C1 segment of cervical spinal cord (tissue), 14 donors: ENCODE measurements at places on chromosomes 16 and 17.

DNA sequence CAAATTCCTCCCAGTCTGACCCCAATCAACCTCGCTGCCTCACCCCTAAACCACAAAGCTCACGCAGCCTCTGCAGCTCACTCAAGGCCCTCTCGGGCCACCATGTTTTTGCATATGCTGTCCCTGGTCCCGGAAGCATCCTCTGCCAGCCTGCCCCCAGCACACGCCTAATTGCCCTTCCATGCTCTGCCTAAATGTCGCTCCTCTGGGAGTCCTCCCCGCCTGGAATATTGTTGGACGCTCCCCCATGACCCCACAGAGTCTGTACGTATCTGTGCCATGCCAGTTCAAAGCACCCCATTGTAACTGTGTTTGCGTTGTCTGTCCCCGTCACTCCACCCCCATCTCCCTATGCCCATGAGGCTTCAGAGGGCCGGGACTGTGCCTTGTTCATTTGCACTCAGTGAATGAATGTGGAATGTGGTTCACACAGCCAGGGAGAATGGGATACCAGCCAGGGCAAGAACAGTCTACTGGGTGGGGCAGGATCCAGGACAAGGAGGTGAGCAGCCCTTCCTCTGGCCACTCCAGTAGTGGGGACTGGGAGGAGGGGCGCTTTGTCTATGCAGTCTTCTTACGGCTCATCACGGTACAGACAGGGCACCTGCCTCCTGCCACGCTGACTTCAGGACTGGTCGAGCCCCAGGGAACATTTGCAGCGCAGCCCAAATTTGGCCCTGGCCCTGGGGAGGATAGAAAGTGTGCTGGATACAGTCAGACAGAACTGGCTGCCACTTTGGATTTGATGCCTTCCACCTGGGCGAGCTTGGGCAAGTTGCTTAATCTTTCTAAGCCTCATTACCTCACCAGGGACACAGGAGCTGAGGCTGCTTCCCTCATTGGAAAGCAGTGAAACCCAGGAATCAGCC is 48.5 kb downstream of the NOS2 start:
- no peak for DNase-seq

GRCh38 chr17:77345260-77345910 is 204.6 kb downstream of the SEC14L1 start:
- no peak for DNase-seq

- no peak for DNase-seq
Measured at GRCh38 chr17:21003007-21003621, 39.7 kb downstream of the USP22 start.

GRCh38 chr17:71966459-71967313 is 154.1 kb upstream of the SOX9 start:
- no peak for DNase-seq

DNA sequence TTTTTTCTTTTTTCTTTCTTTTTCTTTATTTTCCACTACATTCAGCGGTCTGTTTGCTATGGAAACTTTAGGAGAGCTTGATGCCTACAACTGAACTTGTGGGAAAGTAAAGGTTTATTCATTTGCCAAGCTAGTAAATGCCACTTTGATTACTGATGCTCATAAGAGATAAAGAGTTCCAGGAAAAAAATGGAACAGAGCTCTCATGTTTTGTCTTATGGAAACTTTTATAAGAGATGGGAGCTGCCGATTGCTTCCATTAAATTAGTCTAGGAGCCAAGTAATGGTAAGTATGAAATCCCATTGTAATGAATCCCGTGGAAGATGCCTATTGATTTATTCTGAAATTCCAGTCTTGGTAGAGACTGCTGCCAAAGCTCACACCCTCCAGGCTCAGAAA is 7.1 kb downstream of the ANKFN1 start:
- DNase-seq, result no peak

DNA sequence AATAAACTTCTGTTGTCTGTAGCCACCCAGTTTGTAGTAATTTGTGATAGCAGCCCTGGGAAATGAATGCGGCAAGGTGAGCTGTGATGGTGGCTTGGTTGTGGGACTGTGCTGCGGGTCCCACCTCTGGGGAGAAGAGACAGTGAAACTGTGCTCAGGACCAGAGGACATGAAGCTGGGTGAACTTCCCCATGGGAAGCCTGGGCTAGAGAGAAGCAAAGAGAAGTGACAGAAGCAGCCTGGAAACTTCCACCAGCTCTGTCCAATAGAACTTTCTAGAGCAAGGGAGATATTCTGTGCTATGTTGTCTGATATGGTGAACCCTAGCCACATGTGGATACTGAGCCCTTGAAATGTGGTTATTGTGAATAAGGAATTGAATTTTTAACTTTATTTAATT is 51.5 kb upstream of the EMP2 start:
- DNase-seq, result no peak

DNA sequence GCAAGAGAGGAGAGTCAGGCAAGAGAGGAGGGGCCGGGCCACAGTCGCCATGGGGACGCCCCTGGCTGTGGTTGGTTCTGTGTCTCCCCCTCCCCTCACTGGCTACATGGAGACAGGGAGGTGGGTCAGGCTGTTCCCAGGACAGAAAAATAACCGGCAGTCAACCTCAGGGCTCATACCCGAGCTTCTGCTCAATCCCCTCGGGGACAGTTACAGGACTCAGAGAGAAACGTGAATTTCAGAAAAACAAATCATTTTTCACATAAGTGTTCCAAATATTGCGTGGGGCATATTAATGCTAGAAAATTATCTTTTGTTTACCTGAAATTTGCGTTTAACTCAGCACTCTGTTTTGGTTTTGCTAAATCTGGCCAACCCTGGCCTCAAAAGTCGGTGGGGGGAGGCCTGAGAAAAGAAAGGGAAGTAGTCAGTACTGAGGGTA is 22.2 kb upstream of the CPSF4L start:
- DNase-seq, result peak; percentile 52

GRCh38 chr17:32487473-32488176 is 832 bp downstream of the CDK5R1 start:
- DNase-seq, result no peak

DNA sequence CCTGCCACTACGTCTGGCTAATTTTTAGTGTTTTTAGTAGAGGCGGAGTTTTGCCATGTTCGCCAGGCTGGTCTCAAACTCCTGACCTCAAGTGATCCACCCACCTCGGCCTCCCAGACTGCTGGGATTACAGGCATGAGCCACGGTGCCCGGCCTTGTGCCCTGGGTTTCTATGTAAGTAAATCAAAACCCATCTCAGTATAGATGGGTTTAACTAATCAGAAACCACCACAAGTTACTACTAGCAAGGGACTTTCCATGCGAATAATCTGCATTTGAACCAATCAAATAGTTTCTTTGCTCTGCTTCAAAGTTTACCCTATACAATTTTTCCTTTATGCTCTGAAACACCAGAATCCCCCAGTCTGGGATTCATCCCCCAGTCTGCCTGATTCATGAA is 16.5 kb upstream of the EIF1 start:
- DNase-seq, result no peak

DNA sequence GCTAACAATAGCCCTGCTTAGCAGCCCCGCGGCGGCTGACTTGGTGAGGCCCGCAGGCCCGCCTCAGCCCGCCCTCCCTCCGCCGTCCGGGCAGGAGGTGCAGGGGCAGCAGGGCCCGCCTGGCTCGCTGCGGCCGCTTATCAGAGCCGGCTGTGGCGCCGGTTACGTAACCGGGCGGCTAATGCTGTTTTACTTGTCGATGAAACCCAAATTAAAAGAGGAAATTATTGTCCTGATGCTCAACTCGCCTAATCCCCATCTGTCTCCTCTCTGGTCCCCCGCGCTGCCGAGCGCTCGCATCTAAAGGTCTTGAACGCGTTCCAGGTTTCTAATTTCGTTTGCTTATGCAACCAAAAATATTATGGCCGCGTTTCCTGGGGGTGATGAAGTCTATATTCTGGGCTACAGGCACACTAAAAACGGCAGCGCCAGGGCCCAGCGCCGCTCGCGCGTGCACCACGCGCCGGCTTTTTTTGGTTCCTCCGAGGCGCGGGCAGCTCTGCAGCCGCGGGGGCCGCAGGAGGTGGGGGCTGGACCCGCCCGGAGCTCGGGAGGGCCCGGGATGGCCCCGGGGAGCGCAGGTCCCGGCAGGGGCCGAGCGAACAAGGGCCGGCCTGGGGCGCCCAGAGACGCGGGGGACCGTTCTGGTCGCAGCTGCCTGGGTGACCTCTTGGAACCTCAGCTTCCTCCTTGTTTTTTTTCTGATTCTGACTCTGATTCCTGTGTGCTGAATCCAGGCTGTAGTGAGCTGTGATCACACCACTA is 65.2 kb upstream of the TOB1 start:
- DNase-seq, result peak; percentile 62

GRCh38 chr17:57286399-57287105 is 30.2 kb downstream of the MSI2 start:
- no peak for DNase-seq

DNA sequence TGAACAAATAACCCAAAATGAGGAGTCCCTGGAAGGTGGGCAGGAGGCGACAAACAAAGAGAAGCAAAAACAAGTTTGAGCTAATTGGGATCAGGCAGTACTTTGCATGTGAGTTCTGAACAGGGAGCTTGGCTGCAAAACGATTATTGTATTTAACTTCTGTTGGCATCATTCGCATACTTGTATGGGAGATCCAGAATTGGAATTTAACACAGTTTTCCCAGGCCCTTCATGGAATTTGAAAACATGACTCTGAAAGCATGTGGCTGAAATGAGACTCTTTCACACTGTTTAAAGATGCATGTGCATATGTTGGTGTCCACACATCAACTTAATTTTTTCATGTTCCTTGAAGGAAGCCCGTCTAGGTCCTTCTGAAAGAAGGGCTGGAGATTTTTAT is 674.3 kb downstream of the WWOX start:
- DNase-seq, result no peak

GRCh38 chr16:22353191-22353919 is 21.1 kb downstream of the CDR2 start:
- no peak for DNase-seq

DNA sequence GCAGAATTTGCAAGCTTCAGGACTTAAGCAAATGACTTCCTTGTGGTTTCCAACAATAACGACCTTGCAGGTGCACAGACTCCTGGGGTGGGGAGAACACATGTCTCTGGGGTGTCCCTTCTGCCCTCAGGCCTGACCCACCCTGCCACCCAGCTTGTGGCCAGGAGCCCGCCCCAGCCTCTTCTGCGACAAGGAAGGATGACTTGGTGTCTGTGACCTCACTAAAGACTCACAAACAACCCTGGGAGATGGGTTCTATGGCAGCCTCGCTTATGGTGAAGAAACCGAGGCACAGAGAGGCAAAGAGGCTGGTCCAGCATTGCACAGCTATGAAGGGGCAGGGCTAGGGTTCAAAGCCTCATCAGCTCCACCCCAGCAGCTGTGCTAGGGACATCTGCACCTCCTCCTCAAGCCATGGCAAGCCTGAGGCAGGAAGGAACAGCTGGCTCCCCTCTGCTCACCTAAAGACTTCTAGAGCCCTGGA is 2.6 kb downstream of the ATP2A3 start:
- DNase-seq, result no peak

DNA sequence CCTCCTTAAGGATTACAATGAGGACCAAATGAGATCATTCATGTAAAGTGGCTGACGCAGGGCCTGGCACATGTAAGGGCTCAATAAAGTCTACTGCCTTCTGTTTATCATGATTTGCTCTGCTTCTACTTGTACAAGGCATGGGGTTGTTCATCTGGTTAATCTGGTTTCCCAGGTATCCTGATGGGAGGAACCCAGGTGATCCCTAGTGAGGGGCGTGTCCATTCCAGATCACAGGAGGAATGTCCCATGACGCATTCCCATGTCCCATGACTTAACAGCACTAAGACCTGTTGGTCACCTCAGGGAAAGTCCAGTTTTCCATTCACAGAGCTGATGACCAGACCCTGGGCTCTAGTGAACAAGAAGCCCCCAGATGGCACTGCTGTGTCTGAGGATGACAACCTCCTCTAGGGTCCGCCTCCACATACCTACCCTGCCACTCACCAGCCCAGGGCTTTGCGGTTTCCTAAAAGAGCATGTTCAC is 11.5 kb upstream of the TPPP3 start:
- DNase-seq, result no peak

DNA sequence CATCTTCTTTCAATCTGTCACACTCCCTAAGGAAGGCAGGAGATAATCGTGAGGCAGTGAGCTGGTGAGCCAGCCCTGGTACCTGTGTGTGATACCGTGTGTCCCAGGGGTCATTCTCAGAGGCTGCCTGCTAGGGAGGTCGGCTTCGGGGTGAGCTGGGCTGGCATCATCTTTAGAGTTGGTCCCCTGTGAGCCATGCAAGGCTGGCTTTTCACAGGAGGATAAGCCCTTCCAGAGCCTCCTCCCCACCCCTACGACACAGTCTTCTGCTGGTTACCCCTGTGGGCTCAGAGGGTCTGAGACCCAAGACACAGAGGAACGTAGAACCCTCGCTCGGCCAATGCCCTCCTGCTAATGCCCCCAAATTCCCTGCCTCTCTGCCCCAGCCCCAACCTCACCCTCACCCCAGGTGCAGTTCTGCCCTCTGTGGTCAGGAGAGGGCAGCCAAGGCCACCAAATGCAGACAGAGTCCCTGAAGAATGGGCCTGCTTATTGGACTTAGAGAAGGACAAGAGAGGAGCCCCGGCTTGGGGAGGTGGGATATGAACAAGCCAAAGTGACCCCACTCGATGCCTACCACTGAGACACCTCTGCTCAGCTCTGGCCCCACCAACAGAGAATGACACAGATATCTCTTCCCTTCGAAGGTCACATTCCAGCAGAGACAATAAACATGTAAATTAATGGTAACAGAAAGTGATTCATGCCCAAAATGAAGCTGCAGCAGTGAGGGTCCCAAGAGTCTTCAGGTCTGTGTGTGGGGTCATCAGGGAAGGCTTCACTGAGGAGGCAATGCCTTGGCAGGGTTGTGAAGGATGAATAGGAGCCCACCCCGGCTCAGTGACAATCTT is 80.8 kb upstream of the CCL1 start:
- no peak for DNase-seq

GRCh38 chr17:6110592-6110991 is 40.4 kb downstream of the WSCD1 start:
- no peak for DNase-seq

GRCh38 chr16:12294471-12294870 is 317.9 kb downstream of the SNX29 start:
- DNase-seq, result no peak

DNA sequence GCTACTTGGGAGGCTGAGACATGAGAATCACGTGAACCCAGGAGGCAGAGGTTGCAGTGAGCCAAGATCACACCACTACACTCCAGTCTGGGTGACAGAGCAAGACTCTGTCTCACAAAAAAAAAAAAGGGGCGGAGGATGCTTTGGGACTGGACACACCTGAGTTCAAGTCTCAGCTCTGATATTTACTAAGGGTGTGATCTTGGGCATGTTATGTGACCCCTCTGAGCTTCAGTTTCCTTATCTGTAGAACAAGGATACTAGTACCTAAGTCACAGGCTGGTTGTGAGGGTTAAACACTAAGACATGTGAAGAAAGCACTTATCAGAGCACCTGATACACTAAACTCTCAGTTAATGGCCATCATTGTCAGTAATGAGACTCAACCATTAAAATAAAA is 25.9 kb downstream of the HOXB1 start:
- DNase-seq, result no peak

- peak; percentile 45 for DNase-seq
Measured at GRCh38 chr17:39244600-39245570, 19.1 kb upstream of the STAC2 start.

DNA sequence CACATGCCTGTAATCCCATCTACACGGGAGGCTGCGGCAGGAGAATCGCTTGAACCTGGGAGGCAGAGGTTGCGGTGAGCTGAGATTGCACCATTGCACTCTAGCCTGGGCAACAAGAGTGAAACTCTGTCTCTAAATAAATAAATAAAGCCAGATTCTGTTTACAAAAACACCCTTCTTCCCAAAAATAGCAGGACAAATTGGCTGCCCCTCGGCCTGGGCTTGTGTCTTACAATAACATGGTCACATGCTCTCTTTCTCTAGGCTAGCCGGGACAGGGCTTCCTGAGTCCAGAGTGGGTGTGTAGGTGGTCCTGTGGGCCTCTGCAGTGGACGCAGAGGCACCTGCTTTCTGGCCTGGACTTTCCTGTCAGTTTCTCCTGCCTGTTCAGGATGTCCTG is 3.2 kb upstream of the EDC4 start:
- DNase-seq, result no peak
